ENCODE measurements at places on chromosomes 1 and 21.

GRCh38 chr21:20999659-21000058, 1.4 kb downstream of the NCAM2 start:
- no peak for DNase-seq

DNA sequence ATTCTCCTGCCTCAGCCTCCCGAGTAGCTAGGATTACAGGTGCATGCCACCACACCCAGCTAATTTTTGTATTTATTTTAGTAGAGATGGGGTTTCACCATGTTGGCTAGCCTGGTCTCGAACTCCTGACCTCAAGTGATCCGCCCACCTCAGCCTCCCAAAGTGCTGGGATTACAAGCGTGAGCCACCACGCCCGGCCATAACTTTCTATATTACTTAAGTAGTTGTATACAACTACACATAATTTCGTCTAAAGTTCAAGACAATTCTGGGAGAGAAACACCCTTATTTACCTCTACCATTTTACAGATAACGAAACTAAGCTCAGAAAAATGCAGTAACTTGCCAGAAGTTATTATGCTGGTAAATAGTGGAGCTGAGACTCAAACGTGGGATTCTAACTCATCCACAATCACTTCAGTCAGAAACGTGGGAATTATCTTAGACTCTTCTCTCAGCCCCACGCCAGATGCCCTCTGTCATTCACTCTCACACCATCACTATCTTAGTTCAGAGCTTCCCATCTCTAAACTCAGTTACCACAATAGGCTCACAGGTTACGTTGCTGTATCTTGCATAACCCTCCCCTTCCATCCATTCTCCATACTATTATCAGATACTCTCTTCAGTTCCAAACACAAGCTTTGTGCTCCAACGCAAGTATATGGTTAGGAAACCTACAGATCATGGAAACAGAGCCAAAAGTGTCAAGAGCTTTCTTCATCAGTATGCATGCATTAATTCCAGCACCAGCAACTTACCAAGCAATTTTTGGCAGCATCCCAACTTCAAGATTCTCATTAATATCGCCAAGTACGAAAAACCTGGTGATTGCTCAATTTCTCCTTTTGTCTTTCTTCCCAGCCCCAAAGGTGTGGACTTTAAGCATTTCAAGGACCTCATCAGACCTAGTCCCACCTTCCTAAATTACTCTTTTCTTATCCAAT, 69.3 kb downstream of the RERE start:
- DNase-seq = no peak

GRCh38 chr1:244730153-244730933, 77.4 kb downstream of the DESI2 start:
- DNase-seq = no peak

- DNase-seq = no peak
These were observed 50.3 kb upstream of the DPH5 start for GRCh38 chr1:101075926-101076325.

DNA sequence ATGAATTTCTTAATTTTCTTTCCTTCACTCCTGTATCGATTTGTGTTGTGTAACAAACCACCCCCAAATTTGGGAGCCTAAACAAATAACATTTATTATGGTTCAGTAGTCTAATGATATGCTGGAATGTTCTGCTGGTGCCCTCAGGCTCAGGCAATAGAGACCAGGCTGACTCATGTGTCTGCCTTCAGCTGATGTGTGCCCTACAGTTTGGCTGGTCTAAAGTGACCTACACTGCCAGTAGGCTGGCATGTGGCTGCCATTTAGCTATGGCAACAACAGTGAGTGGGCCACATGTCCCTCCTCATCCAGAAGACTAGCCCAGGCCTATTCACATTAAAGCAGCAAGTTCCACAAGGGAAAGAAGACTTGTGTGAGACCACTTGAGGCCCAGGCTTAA, 115.8 kb downstream of the PTPRC start:
- no peak for DNase-seq

DNA sequence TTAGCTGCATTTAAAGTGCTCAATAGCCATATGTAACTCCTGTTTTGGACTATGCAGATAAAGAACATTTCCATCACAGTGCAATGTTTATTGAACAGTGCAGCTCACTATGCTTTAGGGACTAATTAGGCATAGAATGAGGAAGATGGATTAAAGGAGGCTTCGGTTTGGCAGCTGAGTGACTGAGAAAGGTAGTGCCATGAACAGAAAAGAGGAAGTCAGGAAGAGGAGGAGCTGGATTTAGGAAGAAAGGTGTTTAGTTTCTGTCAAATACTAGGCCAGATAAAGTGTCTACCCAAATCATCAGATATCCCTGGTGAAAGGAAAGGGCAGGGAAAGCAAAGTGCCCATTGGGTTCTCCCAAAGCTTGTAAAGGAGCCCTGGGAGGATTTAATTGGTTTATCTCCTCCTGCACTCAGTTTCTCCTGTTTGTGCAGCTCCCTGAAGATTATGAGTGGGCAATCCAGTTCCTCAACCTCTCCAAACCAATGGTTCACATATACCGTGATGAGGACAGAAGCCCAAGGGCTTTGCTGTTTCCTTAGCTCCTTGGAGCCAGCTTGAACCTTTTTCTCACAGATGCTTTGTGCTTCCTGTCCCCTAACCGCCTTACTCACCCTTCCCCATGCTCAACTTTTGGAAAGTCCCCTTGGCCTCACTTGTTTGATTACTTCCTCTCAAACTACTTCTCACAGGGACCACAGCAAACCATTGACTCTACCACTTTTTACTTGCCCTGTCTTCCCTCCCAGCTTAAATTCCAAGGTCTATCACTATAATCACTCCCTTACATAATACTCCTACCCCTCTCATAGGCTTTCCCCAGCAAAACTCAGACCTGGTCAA, 3.5 kb upstream of the RAP1A start:
- no peak for DNase-seq

GRCh38 chr1:40575336-40575735, 43.9 kb downstream of the ZNF684 start:
- no peak for DNase-seq

GRCh38 chr1:53959664-53960250, 13.6 kb downstream of the LRRC42 start:
- DNase-seq = no peak

DNA sequence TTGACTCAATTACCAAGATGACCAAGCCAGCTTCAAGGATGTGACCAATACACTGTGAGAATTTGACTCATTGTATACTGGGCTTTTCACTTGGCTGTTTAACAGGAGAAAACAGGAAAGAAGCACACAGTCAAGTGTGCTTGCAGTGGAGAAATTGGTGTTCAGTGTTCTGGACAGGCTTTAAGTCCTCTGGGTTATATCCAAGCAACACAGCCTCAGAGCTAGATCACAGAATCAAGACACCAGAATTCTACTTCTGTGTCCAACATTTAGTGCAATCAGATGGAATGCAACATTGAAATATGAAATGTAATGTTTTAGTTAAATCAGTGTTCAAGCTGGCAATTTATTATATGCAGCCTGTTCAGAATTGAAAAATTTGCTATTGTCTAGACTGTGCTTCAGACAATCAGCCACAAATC, 694.4 kb downstream of the LTN1 start:
- DNase-seq = no peak

GRCh38 chr1:244254467-244254866, 197.2 kb downstream of the ADSS2 start:
- DNase-seq = no peak

- DNase-seq = no peak
These were observed 153.8 kb downstream of the ADGRL2 start for GRCh38 chr1:81954534-81955020.

DNA sequence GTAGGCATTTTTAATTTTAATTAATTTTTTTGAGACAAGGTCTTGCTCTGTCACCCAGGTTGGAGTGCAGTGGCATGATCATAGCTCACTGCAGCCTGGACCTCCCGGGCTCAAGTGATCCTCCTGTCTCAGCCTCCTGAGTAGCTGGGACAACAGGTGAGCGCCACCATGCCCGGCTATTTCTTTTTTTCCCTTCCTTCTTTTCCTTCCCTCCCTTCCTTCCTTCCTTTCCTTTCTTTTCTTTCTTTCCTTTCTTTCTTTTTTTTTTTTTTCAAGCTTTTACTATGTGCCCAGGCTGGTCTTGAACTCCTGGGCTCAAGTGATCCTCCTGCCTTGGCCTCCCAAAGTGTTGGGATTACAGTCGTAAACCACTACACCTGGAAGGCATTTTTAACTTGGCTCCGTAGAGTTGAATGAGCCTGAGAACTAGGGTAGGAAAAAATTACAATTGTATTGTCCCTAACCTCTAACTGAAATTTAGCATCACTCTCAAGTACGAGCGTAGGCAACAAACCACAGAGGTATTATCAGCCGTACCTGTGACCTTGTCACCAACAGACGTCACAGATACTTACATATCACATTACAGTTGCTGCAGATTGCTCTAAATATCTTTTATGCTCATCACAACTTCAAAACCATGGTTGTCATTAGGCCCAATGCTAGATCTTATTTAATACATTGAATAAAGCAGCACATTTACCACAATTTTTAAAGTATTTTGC, 8.0 kb downstream of the RUNX3 start:
- no peak for DNase-seq

GRCh38 chr1:19623523-19623922, 20.6 kb upstream of the NBL1 start:
- no peak for DNase-seq

DNA sequence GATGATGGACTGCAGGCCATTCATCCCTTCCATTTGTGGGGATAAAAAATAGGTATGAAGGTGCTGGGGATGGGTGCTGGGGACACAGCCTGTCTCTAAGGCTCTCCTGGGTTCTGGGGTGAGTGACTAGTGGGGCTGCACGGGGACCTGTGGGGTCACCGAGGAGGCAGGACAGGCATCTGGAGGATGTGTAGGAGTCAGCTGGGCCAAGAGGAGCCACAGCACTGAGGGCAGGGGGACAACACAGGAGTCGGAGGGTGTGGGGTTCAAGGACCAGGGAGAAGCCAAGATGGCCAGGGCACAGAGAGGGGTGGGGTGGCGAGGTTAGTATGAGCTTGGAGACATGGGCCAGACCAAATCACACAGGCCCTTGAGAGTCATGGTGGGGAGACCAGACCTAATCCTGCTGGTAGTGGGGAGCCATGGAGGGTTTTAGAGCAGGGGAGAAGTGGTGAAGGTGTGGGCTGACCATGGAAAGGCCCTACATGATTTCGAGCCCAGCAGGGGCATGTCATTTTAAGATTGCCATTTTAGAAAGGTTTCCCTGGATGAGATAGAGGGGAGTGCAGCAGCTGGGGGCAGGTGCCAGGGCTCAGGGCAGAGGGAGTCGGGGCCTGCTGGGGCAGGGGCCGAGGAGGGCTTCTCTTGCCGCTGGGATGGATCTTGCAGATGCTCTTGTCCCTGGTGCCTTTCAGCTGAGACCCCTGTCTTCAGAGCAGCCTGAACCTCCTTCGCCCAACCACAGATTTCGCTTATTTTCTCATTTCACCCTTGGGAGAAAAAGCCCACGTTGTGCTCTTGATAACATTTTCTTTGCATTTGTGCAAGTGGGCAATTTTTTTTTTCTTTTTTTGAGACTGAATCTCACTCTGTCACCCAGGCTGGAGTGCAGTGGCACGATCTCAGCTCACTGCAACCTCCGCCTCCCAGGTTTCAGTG, 22.7 kb downstream of the SERINC2 start:
- DNase-seq = no peak

DNA sequence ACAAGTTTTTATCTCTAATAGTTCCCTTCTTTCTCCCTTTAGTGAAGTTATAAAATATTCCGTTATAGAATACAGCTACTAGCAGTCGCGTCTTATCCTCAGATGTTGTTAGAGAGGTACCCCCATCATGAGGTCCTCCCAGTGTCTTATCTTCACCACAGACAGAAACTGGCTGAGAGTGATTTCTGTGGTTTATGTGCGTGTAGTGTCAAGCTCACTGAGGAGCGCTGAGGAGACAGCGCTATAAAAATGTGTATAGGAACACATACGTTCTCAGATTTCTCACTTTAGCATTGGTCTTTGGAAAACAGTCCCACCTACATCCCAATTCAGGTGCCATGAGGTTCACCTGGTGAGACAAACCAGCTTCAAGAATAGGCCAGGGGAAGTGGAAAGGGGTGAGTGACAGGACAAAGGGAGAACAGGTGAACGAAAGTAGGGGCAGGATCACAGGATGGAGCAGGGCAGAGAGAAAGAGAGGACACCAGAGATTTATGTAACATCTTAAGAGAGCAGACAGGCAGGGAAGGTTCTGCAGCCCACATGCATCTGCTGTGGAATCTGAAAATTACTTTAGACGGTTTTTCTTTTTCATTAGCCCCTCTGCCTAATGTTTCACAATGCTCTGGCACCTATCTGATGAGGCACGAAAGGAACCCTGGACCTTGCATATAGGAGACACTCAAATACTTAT, 2.7 kb upstream of the PLEKHO1 start:
- DNase-seq = no peak

- DNase-seq = peak; percentile 22
These were observed 122.8 kb upstream of the RAB4A start for GRCh38 chr1:229148041-229148671.

DNA sequence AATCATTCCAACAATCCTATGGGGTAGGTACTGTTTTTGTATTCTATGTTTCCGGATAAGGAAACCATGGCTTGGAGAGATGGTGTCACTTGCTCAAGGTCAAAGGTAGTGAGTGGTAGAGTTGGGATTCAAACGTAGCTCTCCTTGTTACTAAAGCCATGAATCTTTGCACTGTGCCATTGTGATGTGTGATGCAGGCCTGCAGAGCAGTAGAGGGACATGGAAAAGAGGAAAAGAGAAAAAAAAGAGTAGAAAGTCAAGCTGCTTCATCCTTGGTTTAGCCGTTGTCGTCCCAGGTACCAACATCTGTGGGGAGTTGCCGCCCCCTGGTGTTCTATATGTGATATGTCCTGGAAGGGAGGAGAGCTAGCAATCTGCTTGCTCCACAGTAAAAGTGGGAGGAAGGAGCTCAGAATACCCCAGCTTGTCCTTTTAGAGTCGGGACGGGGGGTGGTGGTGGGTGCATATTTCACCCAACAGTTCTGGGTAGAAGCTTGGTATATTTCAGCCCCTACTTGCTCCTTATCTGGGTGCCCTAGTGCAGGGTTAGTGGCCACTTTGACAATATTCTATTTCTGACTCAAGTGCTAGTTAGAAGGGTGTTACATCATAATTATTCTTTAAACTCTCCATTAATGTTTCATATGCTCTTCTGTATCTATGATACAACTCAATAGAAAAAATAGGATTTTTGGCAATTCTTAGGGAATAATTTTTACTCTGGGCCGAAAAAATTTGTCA, 98.4 kb downstream of the EBNA1BP2 start:
- DNase-seq = peak; percentile 37

DNA sequence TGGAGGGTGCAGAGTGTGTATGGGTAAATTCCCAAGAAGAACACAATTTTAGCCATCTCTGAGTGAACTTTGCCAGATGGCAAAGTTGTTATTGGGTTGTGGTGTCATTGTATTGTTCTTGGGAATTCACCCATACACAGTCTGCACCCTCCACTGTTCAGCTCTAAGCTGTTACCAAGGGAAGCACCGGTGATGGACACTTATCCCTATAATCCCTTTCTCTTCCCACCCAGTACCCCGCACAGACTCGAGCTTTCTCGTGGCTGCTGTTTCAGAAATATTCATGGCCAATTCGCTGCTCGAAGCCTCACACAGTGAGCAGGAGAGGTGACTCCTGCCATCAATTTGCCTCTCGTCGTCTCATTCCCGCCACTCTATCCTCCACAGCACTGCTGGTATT, 95.7 kb upstream of the PALMD start:
- DNase-seq = no peak

All from DMS 273 treated with DMSO at 0.1 percent for 48 hours (cell line).